ENCODE measurements at places on chromosomes 5 and 9.
A peak's percentile ranks its signal among the peaks of the same experiment; 100 is the strongest.

DNA sequence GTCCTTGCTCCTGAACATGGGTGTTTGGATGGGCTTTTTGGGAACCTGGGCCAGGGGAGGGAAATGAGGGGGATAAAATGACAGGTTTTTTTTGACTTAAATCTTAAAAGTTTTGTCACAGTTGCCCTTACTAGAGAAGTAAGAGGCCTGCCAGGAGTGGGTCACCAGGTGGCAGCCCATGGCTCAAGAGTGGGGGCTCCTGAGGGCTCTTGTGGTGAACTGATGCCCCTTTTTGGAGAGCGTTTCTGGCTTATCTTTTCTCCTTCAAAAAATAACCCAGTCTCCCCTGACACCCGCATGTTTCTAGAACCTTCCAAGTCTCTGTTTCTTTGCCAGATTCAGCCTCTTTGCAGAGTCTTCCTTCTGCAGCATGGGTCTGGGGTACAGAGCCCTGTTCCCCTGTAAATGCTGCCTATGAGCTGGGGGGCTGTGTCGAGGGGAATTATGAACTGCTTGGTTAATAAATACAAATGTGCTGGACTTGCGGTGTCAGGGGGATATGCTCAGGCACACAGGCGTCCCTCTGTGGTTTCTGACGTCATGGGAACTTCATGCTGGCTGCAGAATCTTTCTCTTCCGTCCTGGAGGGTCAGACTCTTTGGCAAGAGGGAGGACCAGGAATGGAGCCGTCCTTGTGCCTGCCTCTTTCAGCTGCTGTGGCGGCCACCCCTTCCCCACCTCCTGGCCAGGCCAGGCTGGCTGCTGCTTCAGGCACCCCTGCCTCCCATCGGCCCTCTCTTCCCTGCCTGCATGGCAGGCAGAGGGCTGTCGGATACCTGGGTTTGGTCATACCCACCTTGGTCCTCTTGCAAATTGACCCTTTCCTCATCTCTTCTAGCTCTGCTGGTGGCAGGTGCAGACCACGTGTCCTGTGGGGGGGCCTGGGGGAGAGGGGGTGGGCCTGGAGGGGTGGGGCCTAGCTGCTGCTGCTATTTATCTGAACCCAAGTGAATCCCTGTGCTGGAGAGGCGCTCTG lies 30.1 kb downstream of the PTPA start:
- peak; percentile 33 for DNase-seq

DNA sequence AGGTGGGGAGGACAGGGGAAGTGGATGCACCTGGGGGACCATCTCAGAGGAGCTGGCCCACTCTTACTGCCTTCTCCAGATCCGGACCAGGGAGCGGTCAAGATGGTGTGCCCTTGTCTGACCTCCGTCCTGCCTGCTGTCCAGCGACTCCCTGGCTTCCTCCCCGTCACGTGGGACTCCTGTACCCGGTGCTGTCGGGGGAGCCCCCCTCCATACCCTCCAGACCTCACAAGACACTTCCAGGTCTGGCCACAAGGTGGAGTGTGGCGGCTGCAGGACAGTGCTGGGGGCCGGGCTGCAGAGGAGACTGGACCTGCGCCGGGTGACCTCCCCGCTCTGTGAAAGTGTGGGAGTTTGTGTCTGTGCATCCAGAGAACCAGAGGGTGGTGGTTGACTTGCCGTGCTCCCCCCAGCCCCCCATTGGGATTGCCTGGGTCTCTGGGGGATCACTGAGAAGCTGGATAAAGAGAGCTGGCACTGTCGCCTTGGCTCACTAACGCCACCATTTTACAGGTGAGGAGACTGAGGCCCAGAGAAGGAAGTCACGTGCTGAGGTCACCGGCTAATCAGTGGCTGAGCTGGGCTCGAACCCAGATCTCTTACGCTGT lies 1.9 kb upstream of the CRB2 start:
- peak; percentile 58 for DNase-seq

GRCh38 chr5:34491251-34491620 lies 164.9 kb upstream of the RAI14 start:
- DNase-seq: no peak

DNA sequence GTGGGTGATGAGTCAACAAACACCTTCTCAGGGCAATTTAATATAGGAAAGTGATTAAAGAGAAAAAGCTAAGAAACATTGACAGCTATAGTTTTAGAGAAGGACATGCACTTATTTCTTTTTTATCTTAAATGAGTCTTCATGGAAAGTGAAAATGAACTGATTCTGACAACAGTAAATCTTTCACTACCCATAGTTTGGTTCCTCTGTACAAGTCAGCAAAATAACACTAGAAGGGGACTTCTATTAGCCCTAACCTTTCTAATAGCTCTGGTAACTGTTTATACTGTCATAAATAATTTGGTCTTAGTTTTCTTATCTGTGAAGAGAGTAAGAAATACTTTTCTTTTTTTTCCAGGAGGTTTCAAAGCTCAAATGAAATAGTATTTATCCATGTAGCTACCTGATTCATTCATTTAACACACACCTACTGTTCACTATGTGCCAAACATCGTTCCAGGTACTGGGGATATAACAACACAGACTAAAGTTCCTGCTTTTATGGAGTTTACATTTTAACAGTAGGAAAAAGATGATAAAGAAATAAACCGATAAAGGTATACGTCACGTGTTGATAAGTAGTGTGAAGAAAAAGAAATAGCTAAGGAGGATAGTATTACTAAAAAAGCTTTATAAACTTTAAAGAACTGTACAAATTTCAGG lies 148.2 kb downstream of the PCSK1 start:
- no peak for DNase-seq

DNA sequence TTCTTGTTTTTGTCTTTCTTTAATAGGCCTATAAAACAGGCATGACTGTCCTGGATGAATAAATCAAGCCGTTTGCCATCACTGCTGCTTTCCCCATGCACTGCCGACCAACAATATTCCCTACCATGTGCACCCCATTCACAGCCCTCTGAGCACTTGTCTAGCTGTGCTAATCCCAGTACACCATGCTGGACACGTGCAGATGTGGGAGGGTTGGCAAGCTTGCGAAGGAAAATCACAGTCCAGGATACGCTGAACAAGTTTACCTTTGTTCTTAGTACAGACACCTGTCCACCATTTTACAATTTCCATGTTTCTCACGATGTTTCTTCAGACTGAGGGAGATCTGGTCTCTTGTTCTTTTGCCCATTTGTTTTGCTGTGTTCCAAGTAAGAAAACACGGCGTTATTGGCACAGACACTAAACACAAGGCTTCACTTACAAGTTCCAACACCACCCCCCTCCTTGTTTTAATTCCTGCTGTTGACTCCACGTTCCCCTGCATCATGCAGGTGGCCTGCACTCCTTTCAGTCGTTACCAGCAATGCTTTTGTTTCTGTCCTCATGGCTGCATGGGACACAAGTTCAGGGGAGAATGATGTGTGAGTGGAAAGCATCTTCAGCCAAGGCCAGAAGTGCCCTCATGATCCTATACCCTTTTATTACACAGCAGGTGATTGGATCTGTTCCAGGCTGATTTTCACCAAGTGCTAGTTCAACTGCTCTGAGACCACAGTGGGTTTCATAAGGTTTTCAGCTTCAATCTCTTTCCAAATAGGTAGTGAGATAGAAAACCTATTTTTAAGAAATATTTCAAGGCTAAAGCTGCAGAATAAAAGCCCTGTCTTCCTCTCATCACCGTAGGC lies 608.9 kb downstream of the IRX1 start:
- no peak for DNase-seq

GRCh38 chr9:81182431-81182830 lies 506.9 kb downstream of the TLE1 start:
- no peak for DNase-seq

GRCh38 chr9:3244963-3245653 lies 280.7 kb downstream of the RFX3 start:
- no peak for DNase-seq

DNA sequence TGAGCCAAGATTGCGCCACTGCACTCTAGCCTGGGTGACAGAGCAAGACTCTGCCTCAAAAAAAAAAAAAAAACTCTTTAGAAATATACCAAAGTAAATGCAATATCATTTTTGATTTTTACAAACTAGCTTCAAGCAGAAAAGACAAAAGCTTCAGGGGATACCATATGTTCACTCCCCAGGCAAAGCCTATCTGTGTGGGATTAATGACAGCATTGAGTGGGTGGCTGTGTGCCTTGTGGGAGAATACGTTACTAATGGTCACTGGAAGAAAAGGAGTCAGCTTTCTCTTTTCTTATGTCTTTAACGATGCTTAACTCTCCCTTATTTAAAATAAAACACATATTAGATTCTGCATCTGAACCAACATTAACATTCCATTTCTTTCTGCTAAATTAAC lies 1.9 kb downstream of the PCA3 start:
- no peak for DNase-seq

DNA sequence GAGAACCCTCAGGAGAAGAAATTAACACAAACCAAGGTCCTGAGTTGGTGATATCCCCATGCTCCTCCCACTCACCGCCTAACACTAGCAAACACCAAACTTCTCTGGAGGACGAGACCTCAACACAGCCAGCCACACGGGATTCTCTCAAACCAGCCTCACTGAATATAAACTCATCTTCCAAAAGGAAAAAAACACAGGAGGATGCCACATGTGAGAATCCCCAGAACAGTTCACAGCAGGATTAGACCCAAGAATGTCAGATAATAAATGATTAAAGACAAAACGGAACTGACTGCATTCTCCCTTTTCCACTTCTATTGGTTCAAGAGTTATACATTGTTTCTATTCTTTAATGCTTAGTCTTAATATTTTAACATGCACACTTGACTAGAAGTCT lies 89.2 kb downstream of the LPAR1 start:
- DNase-seq: no peak

DNA sequence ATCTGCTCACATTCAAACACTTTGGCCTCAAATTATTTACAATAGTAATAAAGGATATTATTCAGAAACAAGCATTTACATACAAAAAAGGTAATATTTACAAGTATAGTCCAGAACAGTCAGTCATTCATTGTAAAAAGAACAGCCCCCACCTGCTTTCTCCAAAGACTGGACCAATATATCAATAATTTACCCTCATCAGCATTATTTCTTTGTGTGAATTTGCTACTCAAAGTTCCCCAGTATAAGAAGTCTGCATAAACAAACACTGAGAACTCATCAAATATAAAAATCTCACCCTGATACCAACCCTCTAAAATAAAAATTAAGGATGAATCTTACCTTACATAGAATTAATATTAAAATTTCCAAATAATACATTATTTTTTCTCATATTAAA lies 267.8 kb upstream of the POU5F2 start:
- no peak for DNase-seq

DNA sequence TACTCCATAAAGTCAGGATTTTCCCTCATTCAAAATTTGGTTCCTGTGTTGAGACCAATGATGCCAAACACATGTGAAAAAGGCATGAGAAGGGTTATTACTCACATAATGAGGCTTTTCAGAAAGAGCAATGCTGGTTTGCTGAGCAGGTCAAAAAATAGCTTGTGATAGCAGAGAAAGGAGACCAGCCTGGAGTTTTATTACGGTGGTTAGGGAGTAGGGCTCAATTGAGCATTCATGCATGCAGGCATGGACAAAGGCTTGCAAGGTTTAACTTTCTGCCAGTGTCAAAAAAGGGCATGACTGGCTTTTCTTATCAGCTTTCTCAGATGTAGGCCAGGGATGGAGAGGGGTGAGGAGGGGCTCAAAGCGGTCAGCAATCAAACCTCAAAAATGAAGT lies 628.3 kb downstream of the DNAH5 start:
- DNase-seq: no peak

DNA sequence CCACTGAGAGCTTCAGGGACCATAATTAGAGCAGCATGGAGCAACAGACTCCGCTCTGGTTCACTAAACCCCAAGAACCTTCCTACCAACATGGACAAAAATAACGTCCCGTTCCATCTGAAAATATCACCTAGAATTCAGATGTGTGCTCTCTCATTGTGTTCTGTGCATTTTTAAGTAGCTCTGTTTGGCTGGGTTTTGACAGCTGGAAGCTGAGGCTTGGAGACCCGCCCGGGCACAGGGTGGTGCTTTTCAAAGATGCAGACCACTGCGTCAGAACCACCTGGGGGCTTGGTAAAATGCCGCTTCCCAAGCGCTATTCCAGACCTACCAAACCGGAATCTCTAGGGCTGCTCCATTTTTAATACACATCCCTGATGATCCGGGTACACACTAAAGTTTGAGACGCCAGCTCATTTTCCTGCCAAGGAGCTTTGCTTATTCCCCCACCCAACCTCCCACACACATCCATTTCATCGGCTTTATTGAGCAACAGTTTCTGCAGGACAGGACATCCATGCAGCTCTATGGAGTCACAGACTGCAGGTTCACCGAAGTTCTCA lies 104.8 kb downstream of the GABBR2 start:
- no peak for DNase-seq

DNA sequence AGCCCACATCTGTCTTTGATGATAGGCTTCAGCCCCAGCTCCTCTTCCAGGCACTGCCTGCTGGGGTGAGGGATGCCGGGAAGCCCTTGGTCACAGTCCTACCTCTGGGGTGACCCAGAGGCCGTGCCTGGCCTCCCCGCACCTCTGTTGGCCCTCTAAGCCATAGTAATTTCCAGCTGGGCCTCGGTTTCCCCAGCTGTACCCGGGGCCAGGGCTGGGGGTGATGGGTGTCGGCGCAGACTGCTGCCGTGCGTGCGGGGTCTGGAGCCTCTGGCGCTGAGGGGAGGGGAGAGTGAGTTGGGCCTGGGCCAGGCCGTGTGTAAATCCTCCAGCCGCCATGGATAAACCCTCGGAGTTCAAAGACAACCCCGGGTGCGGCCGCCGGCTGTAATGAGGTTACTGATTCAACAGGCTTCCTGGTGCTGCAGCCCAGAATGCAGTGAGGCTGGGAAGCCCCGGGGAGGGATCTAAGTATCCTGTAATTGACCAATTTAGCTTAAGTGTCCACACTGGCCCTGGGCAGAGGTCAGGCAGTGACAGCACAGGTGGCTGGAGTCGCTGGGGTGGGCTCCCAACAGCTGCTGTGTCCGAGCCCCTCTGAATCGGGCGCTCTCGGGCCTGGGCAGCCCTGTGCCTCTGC lies 7.1 kb downstream of the RXRA start:
- no peak for DNase-seq
